ENCODE measurements at places on chromosomes 1 and 21.
A peak's percentile ranks its signal among the peaks of the same experiment; 100 is the strongest.

- DNase-seq, result no peak
Observed at GRCh38 chr1:240539769-240540414, 72.1 kb downstream of the GREM2 start.

GRCh38 chr1:32984455-32985171 is 20.0 kb upstream of the RNF19B start:
- DNase-seq, result peak; percentile 50

GRCh38 chr1:72481420-72481970 is 199.2 kb upstream of the NEGR1 start:
- no peak for DNase-seq

DNA sequence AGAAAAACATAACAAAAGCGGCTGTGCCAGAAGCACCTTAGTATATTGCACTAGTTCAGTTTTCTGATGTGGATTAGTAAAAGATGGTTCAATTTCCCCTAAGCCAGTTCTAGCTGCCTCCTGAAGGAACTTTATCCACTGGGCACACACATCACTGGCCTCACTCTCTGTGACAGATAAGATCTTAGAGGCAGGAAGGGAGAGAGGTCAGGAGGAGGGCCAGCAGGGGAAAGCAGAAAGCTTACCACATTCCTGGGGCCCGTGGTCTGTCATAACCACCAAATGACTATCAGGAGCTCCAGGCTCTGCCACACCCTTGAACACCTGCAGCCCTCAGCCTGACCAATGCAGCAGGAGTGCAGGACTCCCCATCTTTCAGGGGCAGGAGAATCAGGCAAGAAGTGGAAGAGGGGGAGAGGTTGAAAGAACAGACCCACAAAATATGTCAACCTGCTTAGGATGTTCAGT is 37.8 kb downstream of the LRRC71 start:
- DNase-seq, result no peak

GRCh38 chr1:204240233-204240632 is 26.4 kb upstream of the GOLT1A start:
- no peak for DNase-seq

GRCh38 chr1:18238190-18238589 is 130.6 kb downstream of the IGSF21 start:
- no peak for DNase-seq

- DNase-seq, result no peak
Observed at GRCh38 chr1:244325056-244325758, 126.5 kb downstream of the ADSS2 start.

DNA sequence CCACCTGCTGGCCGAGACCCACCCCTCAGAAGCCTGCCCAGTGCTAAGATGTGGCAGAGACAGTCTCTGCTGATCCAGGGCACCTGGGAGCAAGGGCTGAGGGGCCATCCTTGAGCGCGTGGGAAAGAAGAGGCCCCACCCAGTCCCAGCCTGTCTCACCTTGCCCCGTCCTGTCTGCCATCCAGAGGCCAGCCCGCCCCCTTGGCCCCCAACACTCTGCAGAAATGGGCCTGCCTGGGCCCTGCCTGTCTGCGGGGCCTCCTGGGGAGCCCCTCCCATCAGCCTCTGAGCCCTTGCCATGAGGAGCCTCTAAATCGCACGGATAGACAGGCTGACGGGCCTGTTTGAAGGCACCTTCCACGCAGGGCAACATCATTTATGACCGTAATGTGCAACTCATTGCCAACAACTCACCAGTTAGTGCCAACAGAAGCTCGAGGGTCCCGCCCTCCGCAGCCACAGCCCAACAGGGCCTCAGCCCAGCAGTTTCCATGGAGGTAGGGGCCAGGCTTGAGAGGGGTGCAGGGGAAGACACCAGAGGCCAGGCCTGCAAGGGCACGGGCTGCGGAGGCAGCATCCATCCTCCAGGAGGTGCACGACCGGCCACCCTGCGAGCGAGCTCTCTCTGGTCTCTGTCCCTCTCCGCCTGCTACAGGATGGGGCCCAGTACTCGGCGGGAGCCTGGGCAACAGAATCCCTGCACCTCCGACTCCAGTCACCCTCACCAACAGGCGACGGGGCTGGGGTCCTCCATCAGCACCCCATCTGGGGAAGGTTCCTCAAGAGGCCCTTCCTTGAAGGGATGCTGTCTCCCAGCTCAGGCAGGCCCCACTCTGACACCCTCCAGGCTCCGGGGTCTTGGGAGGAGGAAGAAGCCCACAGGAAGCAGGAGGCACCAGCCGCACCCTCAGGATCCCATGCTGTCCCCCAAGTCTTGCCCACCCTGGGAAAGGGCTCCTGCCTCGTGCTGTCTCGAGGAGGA is 78.0 kb downstream of the MEGF6 start:
- no peak for DNase-seq

GRCh38 chr1:45009956-45010854 is 919 bp downstream of the HECTD3 start:
- no peak for DNase-seq

DNA sequence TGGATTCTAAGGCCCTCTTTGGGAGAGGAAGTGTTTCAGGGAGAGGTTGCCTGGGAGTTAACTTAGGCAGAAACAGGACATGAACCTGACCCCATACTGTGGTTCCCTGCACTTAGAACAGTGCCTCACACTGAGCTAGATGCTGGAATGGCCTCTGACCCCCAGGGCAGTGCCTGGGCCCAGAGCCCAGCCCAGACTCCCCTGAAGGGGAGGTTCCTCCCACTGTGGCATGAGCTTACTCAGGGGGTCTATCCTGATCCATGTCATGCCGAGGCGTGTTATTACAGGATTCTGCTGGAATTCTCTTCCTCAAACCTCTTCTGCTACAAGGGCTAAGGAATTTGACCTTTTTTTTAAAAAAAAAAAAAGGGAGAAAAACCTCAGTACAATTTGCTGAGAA is 72.2 kb downstream of the MRPL37 start:
- no peak for DNase-seq

- no peak for DNase-seq
Observed at GRCh38 chr1:35371506-35371905, 103.0 kb downstream of the ZMYM4 start.

DNA sequence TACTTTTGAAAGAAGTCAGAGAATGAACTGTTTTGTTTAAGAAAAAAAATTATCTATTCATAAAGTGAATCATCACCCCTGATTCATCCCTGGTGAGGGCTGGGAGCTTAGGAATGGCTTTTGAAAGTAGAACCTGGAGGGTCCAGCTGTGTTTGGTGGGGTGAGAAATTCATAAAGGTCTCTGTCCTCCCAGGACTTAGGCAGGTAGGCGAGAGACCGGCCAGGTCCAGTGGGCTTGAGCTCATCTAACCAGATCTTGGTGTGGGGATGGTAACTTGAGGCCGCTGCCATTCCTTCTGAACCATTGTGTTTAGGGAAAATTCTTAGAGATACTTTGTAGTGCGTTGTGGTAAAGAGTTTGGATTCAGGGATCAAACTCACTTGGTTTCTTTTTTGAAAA is 156.8 kb upstream of the TNR start:
- DNase-seq, result no peak

DNA sequence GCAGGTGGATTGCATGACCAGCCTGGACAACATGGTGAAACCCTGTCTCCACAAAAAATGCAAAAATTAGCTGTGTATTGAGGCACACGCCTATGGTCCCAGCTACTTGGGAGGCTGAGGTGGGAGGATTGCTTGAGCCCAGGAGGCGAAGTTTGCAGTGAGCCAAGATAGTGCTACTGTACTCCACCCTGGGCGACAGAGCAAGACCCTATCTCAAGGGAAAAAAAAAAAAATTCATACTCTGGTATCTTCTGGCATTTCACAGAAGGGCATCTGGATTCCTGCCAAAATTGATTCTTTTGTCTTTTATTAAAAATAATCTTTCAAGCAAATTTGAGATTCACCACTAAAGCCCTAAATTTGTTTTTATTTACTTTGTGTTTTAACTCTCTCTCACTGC is 19.2 kb downstream of the CLIC4 start:
- DNase-seq, result no peak

DNA sequence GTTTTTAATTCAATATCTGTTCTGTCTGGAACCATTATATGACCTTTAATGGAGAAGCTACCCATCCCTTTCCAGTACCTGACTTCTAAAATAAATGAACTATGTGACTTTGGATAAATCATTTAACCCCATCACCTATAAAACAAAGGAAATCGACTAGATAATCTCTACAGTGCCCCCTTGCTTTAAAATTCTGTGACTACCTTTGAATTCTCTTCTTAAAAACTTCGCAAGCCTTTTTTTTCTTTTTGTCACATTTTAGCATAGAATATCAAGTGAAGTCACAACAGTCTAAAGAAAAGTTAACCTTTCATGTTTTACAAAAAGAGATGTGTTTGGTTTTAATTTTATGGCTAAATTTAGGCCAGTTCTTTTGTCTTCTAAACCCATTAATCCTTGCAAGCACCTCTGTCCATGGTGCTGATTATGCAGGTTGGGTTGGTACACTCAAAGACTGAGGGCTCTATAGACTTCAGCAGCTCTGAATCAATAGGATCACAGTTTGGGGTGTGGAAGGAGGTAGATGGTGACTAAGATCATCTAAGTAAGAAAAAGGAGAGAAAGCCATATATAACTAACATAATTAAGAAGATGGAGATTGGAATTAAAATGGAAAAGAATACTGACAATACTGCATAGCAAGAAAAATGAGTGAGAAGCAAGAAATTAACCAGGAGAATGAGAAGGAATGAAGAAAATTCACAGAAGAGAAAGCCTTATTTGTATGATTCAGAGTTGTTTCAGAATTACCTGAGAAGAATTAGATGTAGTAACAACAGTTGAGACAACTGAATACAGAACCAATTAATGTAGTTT is 59.2 kb downstream of the TBX15 start:
- DNase-seq, result no peak

- no peak for DNase-seq
Observed at GRCh38 chr1:212539737-212540430, 68.7 kb upstream of the ATF3 start.

- no peak for DNase-seq
Observed at GRCh38 chr1:94281361-94282142, 44.2 kb upstream of the ARHGAP29 start.

DNA sequence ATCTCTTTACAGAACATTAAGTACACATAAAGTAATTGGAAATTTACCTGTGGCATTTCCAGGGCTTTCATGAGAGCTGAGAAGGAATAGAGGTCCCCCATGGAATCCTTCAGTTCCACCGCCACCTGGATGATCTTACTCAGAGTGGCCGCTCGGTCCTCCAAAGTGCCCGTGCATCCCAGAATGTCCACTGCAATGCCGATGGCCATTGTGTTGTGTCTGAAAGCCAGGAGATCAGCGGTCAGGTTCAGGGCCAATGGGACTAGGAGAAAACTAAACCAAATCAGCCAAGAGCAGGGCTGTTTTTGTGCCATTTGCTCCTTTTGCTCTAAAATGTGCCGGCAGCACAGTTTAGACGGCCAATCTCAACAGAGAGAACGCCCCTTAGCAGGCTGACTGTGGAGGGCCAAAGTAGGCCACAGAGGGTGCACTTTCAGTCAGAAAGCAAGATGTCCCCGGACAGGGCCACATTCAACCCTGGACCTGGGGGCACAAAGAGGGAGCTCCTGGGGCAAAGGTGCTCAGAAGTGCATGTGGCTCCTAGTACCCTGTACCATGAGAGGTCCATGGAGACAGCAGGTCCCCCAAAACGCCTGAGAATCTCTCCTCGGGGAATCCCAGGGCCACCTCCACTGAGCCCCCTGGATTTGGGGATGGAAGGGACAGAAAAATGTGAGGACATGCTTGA is 109.9 kb downstream of the BCAR3 start:
- no peak for DNase-seq

DNA sequence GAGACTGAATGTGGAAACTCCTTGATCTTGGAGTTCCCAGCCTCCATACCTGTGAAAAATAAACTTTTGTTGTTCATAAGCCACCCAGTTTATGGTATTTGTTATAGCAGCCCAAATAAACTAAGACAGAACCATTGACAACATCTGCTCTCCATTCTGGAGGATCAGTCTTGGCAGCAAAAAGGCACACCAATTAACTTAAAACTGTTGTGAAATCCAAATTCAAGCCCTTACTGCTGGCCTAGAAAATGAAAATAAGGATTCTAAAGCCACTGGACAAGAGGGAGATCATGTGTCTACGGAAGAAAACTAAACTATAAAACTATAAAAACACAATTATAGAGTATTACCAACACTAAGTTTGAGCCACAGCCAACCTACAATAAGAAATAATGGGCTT is 172.1 kb upstream of the RNPC3 start:
- DNase-seq, result no peak

DNA sequence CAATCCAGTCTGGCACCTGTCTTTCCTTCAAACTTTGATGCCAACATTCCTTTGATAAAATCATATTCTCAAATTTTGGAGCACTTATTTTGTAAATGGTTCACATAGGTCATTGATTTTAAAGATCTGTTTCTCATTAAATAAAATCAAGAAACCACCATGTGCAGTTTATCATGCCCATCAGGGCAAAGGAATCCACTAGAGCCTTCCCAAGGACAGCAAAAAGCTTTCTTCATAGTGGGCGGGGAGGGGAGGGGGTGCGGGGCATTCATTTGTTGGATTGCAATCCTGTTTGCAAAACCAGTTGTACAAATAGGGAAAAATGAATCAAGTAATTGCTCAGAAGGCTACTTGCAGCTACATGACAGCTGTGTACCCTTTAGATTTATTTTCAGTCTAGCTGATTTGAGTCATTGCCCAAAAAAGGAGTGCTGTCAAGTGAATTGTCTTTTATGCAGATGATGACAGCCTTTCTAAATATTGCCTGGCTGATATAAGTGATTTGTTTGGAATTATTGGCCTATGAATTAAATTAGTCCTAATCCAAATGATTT is 23.0 kb downstream of the LRRC8B start:
- no peak for DNase-seq

- DNase-seq, result no peak
Observed at GRCh38 chr1:185663332-185663731, 70.9 kb upstream of the HMCN1 start.

DNA sequence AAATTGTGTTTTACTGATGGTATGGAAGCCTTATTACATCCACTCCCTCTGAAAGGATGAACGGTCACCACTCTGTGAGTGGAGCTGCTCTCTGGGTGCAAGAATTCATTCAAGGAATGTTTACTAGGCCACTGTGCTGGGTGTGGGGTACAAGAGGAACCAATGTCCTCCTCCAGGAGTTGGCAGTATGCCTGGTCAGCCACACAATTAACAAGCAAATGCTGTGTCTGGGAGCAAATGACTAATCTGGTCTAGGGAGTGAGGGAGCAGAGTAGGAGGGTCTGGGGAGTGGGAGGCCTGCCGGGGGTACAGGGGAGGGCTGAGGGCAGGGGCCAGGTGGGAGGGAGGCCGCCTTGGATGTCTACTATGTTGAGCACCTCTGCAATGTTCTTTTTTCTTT is 27.2 kb upstream of the TDRD10 start:
- no peak for DNase-seq

- no peak for DNase-seq
Observed at GRCh38 chr1:180920193-180920592, 7.5 kb downstream of the KIAA1614 start.

DNA sequence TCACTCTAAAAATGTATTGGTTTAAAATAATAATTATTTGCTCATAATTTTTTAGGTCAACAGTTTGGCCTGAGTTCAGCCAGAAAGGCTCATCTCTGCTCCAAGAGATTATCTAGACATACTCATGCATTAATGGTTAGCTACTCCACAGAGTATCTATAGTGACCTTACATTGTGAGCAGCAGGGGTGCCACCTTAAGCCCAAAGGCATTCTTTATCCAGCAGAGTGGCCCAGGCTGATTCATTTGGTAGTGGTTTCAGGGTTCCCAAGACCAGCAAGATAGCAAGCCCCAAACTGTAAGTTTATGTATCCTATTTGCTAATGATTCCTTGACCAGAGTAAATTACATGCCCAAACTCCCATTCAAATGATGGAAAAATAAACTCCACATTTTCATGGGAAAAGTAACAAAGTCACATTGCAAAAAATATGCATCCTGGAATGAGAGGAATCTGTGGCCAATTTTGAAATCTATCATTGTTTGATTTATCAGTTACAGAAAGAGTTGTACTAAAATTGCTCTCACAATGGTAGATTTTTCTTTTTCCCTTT is 182.6 kb upstream of the KCNK2 start:
- DNase-seq, result no peak

Measured in femur (tissue), 1 donor.